Stimulated activated CD4-positive, alpha-beta T cell treated with anti-CD3 and anti-CD28 coated beads, Interleukin-4, amount 100 ng/mL, for 24 hours (primary cell): ENCODE measurements at places on chromosomes 3 and 15.

DNA sequence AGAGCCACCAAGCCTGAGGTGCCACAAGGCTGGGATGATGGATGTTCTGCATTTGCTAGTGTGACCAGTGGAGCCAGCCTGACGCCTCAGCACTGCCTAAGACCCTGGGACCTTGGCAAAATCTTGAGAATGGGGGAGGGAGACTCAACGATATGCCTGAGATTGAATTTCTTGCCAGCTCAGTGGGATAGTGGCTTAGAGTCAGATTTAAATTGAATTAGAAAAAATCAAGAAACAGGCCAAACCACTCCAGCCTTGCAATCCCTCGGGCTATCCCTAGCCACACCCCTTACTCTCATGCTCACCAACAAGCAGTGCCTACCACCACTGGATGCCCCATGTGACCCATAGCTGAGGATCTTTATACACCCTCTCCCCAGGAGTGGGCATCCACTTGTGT lies 18.7 kb upstream of the PDE8A start:
- no peak for DNase-seq

GRCh38 chr15:50381438-50381837 lies 26.4 kb upstream of the GABPB1 start:
- no peak for DNase-seq

- DNase-seq, result no peak
Observed at GRCh38 chr3:66858656-66859381, 139.3 kb upstream of the KBTBD8 start.

- no peak for DNase-seq
Observed at GRCh38 chr15:65837301-65838294, 31.7 kb upstream of the RAB11A start.
